ENCODE measurements at places on chromosomes 4 and X.

- no peak for ATAC-seq
Measured at GRCh38 chr4:144712775-144713174, 66.8 kb downstream of the HHIP start.

GRCh38 chr4:162865102-162865501 is 301.6 kb downstream of the NAF1 start:
- ATAC-seq: no peak

DNA sequence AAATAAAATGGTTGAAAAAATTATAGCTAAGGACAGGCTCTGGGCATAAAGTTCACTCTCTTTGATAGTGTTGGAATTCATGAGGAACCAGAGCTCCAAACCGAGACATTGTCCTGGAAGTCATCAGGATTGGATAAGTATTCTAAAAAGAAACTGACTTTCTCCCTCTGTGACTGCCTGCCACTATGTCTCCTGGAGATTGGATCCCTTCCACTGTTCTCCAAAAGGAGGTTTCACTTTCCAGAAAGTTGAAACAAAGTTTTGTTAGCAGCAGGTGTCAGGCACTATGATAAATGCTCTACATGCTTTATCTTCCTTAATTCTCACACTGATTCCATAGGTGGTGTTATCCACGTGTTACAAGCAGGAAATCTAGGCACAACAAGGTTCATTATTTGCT is 16.8 kb downstream of the BANK1 start:
- ATAC-seq: peak; percentile 36

GRCh38 chrX:9440116-9440844 is 24.6 kb upstream of the TBL1X start:
- ATAC-seq: no peak
